ENCODE measurements at places on chromosomes 4 and X. TPM values are rescaled to one million over a fixed set of nuclear protein-coding genes. Genes with fewer than 3 reads are reported as not detected.

Gene NAP1L2
- total RNA-seq: 6.9 TPM

DNA sequence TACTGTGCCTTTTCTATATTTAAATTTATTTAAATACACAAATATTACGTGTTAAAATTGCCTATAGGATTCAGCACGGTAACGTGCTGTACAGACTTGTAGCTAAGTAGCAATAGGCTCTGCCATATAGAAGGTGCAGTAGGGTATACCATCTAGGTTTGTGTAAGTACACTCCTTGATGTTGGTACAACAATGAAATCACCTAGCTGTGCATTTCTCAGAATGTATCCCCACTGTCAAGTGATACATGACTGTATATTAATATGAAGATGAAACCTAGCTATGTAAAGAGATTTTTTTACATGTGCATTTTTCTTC, 431.2 kb downstream of the KCTD8 start:
- DNase-seq: no peak

DNA sequence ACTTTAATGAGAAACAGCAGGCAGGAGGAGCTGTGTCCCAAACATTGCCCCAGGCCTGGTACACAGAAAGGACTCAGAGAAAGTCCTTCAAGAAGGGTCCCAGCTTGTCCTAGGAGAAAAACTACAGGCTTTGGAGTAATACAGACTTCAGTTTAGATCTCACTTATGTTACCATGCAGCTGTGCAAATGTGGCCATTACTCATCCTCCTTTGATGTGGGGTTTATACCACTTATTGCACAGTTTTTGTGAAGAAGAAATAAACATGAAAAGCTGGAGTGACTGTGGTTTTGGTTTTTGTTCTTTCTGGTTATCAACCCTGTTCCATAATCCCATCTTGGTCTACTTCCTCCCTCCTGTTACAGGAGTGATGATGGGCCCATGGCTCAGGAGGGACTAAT, 8.1 kb upstream of the CYTL1 start:
- DNase-seq: no peak

- DNase-seq: no peak
Measured at GRCh38 chrX:103107836-103108235, 14.9 kb upstream of the NXF3 start.

GRCh38 chr4:180560896-180561295, 1682.3 kb upstream of the TENM3 start:
- DNase-seq: no peak

Gene HS6ST2
- total RNA-seq: 0.26 TPM

DNA sequence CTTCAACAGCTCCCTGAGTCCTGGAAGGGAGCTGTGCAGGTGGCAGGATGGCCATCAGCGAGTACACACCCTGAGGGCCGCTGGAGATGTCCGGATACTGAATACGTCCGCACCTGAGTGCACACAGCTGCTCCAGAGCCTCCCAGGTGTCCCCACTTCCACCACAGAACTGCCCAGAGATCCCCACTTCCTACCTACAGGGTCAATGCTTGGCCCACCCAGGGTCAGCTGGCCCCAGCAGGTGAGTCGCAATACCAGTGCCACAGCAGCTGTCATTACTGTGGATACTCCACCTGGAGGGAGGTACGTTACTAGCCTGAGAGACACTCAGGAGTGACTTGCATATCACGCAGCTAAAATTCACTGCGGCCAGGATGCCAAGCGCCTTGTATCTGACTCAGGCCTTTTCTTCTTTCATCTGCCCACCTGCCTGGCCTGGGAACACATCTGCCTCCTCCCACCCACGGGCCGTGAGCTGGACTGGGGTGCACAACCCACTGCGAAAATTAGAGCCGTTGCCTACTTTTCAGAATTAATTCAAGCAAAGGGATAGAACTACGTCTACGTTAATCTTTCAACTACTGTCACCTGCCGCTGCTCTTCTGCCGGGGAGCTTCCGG, 9.4 kb downstream of the C4orf50 start:
- no peak for DNase-seq

- no peak for DNase-seq
Measured at GRCh38 chrX:6019076-6019475, 209.6 kb downstream of the NLGN4X start.

DNA sequence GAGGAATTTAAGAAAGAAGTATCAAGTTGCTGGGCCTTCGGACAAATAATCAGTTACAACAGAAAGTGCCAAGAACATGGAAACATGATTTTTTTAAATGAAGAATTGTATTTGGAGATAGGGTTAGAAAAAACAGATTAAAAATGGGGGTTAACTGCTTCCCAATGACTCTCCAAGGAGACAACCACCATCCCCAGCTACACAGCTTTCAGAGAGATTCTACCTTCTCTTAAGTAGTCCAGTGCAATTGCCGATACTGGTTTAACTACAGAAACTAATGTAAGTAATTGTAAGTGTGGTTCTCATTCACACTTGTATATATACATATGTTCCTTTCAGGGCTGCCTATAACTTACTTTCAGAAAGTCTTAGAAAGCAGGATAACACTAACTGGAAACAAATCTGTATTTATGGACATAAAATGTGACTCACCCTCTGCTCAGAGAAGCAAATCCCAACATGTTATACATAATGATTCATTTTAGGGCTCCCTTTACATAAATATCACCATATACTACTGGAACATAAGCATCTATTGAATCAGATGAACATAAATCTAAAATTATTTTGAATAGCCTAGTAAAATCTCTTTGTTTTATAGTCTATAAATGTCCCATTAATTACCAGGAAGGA, 248.9 kb upstream of the UGT8 start:
- no peak for DNase-seq

GRCh38 chrX:69102612-69103194, 62.5 kb downstream of the PJA1 start:
- no peak for DNase-seq

GRCh38 chr4:148795156-148795864, 353.1 kb upstream of the NR3C2 start:
- peak; percentile 33 for DNase-seq

Gene GUCY1A1
- total RNA-seq: 34.2 TPM

DNA sequence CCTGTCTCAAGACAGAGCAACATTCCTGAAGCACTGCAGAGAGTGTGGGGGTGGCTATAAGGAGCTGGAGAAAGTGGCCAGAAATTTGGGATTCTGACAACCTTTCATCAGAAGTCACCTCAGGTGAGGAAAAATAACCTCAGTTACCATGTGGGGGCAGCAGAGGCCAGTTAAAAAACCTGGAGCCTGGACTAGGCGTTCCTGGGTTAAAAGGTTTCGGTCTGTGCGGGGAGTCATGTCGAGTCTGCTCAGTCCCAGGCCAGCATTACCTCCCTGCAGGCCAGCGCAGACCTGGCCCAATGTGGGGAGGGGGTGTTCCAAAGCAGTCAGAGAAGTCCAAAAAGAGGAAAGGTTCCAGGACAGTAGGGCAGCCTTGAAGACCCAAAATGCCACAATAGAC, 10.9 kb upstream of the NALF2 start:
- no peak for DNase-seq

GRCh38 chrX:112698946-112699345, 19.2 kb upstream of the LHFPL1 start:
- DNase-seq: no peak

Gene SOD3
- 69.4 TPM for total RNA-seq

DNA sequence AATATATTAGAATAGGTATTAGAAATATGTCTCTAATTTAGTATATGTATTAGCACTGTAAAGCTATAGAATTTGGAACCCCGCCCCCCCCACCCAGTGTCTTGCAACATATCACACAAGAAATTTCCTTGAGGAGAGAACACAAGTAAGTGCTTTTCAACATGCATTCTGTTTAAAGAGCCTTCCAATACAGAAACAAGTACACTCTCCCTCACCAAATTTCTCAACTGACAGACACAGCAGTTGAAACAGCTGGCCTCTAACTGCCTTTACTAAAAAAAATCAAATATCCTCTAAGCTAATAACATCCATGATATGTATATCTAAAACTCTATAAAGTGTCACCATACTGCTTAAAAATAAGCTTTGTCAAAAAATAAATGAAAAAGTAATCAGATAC, 12.4 kb downstream of the CAMK2D start:
- DNase-seq: no peak

Gene SPATA18
- total RNA-seq: 2.5 TPM

Data from left cardiac atrium (tissue), 4 donors.